ENCODE measurements at places on chromosomes 5 and 9.

DNA sequence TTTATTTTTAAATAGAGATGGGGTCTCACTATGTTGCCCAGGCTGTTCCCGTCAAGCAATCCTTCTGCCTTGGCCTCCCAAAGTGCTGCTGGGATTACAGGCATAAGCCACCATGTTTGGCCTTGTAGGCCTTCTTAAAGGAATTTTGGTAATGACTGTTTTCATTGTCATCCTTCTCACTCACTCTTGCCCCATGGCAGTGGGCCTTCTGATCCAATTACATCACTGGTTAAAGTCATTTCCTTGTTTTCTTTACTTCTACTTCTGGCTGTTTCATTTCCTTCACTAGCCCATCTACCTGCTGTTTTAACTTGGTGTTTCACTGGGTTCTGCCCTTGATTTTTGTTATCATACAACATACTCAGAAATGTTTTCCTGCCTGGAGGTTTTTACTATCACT lies 20.1 kb upstream of the NIM1K start:
- DNase-seq: no peak

DNA sequence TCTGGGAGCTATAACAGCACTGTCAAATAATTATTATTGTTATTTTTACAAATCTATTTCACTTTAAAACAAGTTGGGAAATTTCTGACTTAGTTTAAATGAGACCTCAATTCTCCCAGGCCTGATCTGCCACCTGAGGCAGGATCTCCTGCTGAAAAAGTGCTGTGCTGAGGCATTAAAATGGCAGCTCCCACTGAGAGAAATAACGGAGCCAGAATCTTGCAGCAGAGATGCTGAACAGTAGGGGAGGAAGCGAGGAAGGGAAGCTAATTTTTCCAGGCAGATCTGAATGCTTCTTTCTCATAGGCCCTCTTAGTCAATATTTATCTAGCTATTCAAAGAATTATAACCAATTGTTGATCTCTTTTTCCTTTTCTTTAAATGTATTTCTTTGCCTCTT lies 196.3 kb downstream of the ZNF462 start:
- no peak for DNase-seq

DNA sequence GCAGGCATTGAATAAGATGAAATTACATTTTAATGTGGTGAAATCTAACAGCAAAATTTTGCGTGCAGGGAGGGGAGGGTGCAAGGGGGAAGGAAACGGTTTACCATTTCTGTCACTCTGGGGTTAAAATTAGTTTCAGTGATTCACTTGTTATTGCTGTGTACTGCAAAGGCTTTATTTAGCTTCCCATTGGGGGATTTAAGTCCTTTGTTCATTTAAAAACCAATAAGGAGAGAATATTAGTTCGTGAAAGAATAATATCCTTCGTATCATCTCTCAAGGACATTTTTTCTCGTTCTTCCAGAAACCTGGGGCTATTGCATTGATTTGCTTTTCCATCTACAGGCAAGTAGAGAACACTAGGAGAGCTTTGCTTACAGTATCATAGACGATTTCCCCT lies 667.8 kb upstream of the RGMB start:
- no peak for DNase-seq

GRCh38 chr5:153610009-153610408 lies 119.5 kb downstream of the GRIA1 start:
- DNase-seq: no peak

DNA sequence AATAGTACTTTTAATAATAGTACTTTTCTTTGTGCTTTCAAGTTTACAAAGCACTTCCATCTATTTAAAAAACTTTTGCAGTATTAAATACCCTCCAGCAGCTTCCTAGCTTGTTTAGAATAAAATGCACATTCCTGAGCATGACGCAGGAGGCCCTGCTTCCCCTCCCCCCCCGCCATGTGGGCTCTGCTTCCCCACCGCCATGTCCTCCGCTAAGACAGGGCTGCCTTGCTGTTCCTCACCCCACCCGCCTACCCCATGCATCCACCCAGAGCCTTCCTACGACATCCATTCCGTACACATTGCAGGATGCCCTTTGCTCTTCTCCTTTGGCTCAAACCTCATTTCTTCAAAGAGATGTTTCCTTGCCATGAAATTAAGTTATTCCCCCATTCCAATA lies 205.9 kb upstream of the MSX2 start:
- no peak for DNase-seq

DNA sequence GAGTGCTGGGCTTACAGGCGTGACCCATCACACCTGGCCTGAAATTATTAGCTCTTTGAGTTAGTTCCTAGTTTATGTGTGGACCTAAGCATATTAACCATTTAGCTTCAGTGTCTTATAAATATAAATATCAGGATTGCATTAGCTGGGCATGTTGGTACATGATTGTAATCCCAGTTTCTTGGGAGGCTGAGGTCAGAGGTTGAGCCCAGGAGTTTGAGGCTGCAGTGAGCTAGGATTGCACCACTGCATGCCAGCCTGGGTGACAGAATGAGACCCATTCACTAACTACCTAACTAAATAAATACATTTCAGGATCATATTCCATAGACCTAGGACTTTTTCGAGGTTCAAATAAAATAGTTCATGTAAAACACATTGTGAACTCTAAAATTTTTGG lies 129.8 kb downstream of the VPS13A start:
- DNase-seq: no peak

GRCh38 chr5:124704594-124705284 lies 41.7 kb downstream of the ZNF608 start:
- DNase-seq: no peak

DNA sequence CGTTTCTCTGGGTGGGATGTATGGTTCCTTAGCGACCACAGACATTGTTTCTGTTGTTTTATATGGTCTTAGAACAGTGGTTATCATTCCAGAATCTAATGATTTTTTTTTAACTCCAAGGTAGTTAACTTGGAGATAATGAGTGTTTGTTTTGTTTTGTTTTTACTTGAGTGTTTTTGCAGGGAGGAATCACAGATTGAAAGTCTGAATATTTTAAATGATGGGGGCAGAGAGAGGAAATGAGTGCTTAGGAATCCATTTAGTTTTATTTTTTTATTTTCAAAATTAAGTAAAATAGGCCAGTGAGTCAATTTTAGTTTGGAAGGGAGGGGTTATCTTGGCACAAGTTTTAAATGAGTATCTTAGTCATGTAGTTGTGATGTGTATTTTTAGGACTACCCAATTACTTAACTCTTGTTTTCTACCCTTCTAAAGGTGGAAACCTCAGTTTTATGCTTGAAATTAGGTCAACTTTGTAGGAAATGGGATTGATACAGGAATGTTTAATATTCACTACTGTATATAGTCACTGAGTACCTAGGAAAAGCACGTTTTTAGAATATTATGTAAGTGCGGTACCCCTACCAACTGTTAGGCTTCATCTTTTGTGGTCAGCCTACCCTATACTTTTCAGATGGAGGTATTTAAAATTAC lies 2.0 kb downstream of the UBE2R2 start:
- no peak for DNase-seq

DNA sequence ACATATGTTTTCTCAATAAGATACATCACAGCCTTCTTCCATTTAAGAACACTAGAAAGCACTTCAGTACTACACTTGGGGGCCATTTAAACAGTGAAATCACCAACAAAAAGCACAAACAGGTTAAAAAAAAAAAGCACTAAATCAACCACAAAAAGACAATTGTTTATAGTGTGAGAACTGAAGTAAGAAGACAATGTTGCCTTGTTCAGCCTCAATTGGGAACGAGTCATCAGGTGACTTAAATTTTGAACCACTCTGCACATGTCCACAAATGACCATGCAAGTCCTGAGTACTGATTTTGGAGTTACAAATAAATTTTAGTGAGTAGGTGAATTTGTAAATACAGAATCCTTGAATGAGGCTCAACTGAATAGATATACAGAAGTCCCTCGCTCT lies 37.2 kb upstream of the HNRNPA0 start:
- DNase-seq: no peak

DNA sequence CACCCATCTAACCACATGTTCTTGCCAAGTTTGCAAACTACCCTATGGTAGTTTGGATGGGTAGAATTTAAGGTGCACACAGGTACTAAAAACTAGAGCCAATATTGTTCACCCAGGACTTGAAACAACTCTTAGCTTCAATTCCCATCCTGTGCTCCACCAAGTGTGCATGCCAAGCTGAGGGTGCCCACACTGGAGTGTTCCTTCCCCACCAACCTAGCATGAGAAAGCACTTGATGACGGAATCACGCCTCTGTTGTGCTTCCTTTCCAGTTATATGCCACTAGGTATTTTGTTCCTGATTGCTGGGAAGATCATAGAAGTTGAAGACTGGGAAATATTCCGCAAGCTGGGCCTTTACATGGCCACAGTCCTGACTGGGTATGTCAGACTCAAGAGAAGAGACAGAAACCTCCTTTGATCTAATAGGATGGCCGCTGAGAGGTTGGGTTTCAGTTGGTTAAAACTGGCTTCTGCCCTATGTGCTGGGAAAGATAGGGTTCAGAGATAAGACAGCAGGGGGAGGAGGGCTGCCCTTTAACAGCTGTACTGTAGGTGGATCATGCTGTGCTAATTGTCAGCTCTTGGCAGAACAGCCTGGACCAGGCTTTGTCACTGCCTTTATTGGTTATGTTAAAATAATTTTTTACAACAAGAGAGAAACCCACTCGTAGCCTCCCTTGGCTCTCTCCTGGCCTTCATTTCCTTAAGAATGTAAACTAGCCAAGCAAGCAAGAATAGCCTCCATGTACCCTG lies 83.5 kb downstream of the SLC1A1 start:
- no peak for DNase-seq

DNA sequence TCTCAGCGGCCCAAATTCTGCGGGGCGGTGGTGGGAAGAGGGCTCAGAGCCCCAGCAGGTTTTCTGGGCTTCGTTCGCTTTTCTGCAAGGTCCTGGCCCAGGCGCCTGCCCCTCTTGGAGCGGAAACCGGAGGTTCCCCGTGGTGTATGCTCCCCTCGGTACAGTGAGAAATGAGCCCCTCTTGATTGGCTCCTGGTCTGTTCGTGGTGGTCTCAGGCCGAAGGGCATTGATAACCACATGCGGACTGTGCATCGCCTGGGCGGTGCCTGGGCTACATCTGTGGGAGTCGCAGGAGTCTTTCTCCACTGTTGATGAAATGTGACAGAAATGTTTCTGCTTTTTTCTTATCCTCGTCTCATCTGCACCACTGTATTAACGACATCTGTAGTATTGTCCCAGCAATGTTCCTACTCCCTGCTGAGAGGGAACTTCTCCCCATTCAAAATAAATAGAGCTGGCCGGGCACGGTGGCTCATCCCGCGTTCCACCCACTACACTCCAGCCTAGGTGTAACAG lies 682 bp downstream of the MAN1B1 start:
- no peak for DNase-seq

DNA sequence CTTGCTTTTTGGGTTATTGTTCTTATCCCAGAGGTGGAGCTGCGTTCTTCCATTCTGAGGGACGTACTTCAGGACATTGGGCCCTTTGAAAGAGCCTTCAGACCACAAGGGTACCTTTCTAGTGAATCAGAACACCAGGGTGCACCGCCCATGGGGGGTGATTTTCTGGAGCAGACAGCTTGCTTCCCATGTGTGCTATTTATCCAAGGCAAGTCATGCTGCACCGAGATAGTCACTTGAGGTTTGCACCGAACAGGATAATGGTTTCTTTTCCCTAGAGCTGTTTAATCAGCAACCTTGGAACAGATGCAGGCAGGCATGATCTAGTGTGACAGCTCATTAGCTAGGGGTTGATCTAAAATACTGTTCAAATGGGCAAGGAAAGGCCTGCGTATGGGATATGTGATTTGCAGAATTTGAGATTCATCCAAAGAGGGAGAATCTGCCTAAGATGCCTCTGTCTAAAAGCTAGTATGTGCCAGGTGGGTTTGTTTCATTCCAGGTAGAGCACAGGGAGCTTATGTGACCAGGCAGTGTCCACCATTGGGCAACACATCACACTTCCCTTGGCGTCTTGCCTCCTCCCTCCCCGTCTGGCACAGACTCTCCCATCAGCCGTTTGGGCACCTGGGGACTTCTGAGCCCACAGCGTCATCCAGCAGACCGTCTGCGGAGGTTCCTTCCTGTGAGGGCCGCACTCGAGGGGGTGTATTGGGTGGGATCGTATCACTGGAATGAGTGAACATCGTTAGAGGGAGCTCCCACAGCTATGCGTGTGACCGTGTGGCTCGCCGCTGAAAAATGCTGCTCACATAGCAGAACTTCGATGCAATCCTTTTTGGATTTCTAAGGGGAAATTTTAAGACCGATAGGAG lies 23.0 kb downstream of the ABL1 start:
- no peak for DNase-seq

GRCh38 chr5:117414926-117415325 lies 840.3 kb upstream of the SEMA6A start:
- DNase-seq: no peak

GRCh38 chr9:119829186-119829585 lies 460.0 kb upstream of the BRINP1 start:
- DNase-seq: no peak

- DNase-seq: no peak
Measured at GRCh38 chr9:9892217-9892616, 720.6 kb downstream of the PTPRD start.

- DNase-seq: no peak
Measured at GRCh38 chr5:173018358-173018757, 34.8 kb downstream of the ATP6V0E1 start.

DNA sequence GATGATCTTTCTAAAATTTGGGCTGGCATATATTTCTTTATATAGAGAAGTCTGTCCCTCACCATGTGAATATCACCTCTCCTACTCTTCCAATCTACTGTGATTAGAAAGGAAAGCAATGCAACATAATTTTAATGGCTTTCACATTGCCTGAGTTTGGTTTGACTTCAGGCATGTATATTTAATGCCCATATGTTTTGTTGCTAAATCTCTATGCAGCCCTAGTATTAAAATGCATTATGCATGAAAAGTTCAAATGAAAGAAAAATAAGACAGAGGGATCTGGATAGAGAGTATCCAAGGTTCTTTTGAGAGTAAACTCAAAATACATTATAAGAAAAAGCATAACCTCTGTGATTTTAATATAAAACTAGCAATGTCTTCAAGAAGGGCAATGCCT lies 518.3 kb downstream of the PRR16 start:
- no peak for DNase-seq

- no peak for DNase-seq
Measured at GRCh38 chr5:153888781-153889180, 149.9 kb downstream of the FAM114A2 start.

All from nephron progenitor cell (in vitro differentiated cells).